ENCODE measurements at places on chromosomes 2 and 18.

GRCh38 chr2:160425434-160426151 is 68.0 kb downstream of the RBMS1 start:
- no peak for DNase-seq
- peaks cover 47% of the 10 kb centered on the region for H3K4me1 ChIP-seq
- H3K36me3 ChIP-seq: peaks cover 5% of the 10 kb centered on the region
- peak overlapping the region; percentile 55 for H3K27ac ChIP-seq
- no peaks in the 10 kb centered on the region for H3K27me3 ChIP-seq

GRCh38 chr2:146229508-146230155 is 1615.2 kb upstream of the ACVR2A start:
- DNase-seq: no peak
- H3K36me3 ChIP-seq: no peaks in the 10 kb centered on the region
- no peak overlapping the region for H3K27ac ChIP-seq

- DNase-seq: no peak
- no peak overlapping the region for H3K27ac ChIP-seq
- no peaks in the 10 kb centered on the region for H3K4me1 ChIP-seq
Measured at GRCh38 chr18:73739098-73739497, 408.5 kb downstream of the FBXO15 start.

GRCh38 chr2:176251928-176252327 is 17.3 kb upstream of the MTX2 start:
- peaks cover 18% of the 10 kb centered on the region for H3K27me3 ChIP-seq
- no peaks in the 10 kb centered on the region for H3K36me3 ChIP-seq
- H3K4me3 ChIP-seq: no peak overlapping the region

DNA sequence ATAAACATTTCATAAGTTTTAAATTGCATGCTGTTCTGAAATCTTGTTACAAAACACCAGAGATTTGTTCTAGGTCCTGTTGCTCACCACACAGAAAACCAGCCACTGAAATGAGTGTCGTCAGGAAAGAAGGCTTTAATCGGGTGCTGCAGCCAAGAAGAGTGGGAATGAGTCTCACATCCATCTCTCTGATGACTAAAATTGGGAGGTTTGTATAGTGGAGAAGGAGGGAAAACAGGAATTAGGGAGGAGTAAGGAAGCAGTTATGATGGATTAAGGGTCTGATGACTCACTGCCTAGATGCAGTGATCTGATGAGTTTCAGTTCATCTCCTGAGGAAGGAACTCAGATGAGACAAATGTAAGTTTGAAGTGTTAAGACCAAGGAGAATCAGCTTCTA is 42.1 kb upstream of the GPR39 start:
- H3K27ac ChIP-seq: no peak overlapping the region
- no peaks in the 10 kb centered on the region for H3K4me1 ChIP-seq
- DNase-seq: no peak
- H3K36me3 ChIP-seq: peaks cover 3% of the 10 kb centered on the region
- H3K27me3 ChIP-seq: no peaks in the 10 kb centered on the region

- no peaks in the 10 kb centered on the region for H3K4me1 ChIP-seq
- DNase-seq: no peak
- no peak overlapping the region for H3K4me3 ChIP-seq
- H3K27ac ChIP-seq: no peak overlapping the region
- H3K36me3 ChIP-seq: no peaks in the 10 kb centered on the region
Measured at GRCh38 chr2:145692971-145693478, 1173.1 kb upstream of the ZEB2 start.

DNA sequence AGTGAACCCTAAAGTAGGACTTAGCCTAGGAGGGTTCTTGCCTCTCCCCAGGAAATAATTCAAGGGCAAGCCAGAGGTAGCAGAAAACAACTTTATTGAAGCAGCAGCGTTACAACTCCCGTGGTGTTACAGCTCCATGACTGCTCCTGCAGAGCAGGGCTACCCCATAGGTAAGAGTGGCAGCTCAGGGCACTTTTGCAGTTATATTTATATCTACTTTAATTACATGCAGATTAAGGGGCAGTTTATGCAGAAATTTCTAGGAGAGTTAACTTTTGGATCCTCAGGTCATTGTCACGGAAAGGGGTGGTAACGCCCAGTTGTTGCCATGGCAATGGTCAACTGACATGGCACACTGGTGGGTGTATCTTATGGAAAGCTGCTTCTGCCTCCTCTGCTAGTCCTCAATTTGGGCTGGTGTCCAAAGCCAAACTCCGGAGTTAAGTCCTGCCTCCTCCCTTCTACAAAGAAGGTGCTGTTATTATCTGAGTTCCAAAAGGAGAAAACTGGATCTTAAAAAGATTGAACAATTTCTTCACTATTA is 1413.0 kb downstream of the DSC3 start:
- no peak for DNase-seq
- H3K27ac ChIP-seq: no peak overlapping the region
- no peaks in the 10 kb centered on the region for H3K4me1 ChIP-seq
- H3K4me3 ChIP-seq: no peak overlapping the region

DNA sequence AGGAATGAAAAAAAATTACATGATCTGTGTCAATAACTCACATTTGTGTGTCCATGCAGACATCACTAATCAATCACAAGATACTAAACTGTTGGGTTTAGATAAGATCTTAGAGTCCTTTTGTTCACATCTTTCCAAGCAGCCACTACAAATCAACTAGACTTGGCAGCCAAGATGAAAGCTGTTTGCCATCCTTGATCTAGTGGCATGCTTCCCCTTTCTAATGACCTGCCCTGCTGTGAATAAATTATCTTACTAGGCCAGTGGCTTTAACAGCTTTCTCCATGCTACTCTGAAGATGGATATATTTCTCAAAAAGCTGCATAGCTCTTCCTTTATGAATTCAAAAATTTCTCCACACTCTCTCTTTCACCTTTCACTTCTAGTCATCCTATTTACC is 1338.0 kb upstream of the ACVR2A start:
- no peak for DNase-seq
- no peaks in the 10 kb centered on the region for H3K4me1 ChIP-seq
- H3K36me3 ChIP-seq: no peaks in the 10 kb centered on the region
- no peak overlapping the region for H3K4me3 ChIP-seq
- H3K27ac ChIP-seq: no peak overlapping the region

- peak overlapping the region; percentile 37 for H3K4me3 ChIP-seq
- H3K27me3 ChIP-seq: no peaks in the 10 kb centered on the region
- peaks cover 9% of the 10 kb centered on the region for H3K4me1 ChIP-seq
- H3K27ac ChIP-seq: no peak overlapping the region
Measured at GRCh38 chr2:174546519-174547506, 50.8 kb downstream of the WIPF1 start.

- peaks cover 19% of the 10 kb centered on the region for H3K27me3 ChIP-seq
- H3K4me3 ChIP-seq: no peak overlapping the region
- no peaks in the 10 kb centered on the region for H3K4me1 ChIP-seq
- H3K36me3 ChIP-seq: no peaks in the 10 kb centered on the region
- no peak overlapping the region for H3K27ac ChIP-seq
- DNase-seq: no peak
Measured at GRCh38 chr2:175877845-175878544, 124.1 kb downstream of the LNPK start.

GRCh38 chr2:209940936-209941335 is 61.5 kb upstream of the RPE start:
- no peak overlapping the region for H3K4me3 ChIP-seq
- H3K27me3 ChIP-seq: peaks cover 8% of the 10 kb centered on the region
- H3K36me3 ChIP-seq: no peaks in the 10 kb centered on the region
- no peak for DNase-seq
- H3K27ac ChIP-seq: no peak overlapping the region

GRCh38 chr2:160574468-160575140 is 81.0 kb upstream of the RBMS1 start:
- H3K27ac ChIP-seq: no peak overlapping the region
- H3K4me3 ChIP-seq: no peak overlapping the region
- DNase-seq: no peak
- no peaks in the 10 kb centered on the region for H3K27me3 ChIP-seq
- H3K4me1 ChIP-seq: no peaks in the 10 kb centered on the region
- H3K36me3 ChIP-seq: no peaks in the 10 kb centered on the region

- no peak for DNase-seq
- no peak overlapping the region for H3K4me3 ChIP-seq
- no peaks in the 10 kb centered on the region for H3K36me3 ChIP-seq
- H3K27ac ChIP-seq: no peak overlapping the region
- no peaks in the 10 kb centered on the region for H3K27me3 ChIP-seq
Measured at GRCh38 chr2:24579053-24579803, 88.2 kb downstream of the NCOA1 start.

- no peaks in the 10 kb centered on the region for H3K4me1 ChIP-seq
- H3K36me3 ChIP-seq: no peaks in the 10 kb centered on the region
- DNase-seq: no peak
- H3K27me3 ChIP-seq: peaks cover 23% of the 10 kb centered on the region
Measured at GRCh38 chr2:527581-527980, 149.6 kb downstream of the TMEM18 start.

GRCh38 chr18:54232485-54233227 is 8.2 kb upstream of the MBD2 start:
- no peak overlapping the region for H3K4me3 ChIP-seq
- no peak for DNase-seq
- no peaks in the 10 kb centered on the region for H3K27me3 ChIP-seq

GRCh38 chr2:1620081-1620480 is 124.2 kb downstream of the PXDN start:
- no peak overlapping the region for H3K27ac ChIP-seq
- no peak overlapping the region for H3K4me3 ChIP-seq
- peaks cover 9% of the 10 kb centered on the region for H3K27me3 ChIP-seq
- no peaks in the 10 kb centered on the region for H3K4me1 ChIP-seq
- no peaks in the 10 kb centered on the region for H3K36me3 ChIP-seq

DNA sequence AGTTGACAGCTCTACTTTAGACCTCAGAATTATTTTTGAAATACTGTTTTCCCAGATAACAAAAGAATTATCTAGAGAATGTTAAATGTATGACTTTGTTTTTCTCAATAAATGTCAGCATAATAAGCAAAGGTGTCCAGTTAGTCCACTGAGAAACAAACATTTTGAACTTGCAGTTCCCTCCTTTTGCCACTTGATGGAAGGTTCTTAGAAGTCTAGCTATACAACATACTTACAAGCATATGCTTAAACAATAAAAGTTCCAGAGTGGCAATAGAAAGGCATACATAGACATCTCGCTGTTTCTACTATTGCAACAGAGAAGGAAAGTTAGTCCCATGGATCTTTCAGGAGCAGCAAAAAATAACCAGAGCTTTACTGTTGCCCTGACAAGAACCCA is 11.8 kb downstream of the NDUFA10 start:
- H3K36me3 ChIP-seq: peaks cover 53% of the 10 kb centered on the region
- no peaks in the 10 kb centered on the region for H3K27me3 ChIP-seq
- no peak overlapping the region for H3K4me3 ChIP-seq

DNA sequence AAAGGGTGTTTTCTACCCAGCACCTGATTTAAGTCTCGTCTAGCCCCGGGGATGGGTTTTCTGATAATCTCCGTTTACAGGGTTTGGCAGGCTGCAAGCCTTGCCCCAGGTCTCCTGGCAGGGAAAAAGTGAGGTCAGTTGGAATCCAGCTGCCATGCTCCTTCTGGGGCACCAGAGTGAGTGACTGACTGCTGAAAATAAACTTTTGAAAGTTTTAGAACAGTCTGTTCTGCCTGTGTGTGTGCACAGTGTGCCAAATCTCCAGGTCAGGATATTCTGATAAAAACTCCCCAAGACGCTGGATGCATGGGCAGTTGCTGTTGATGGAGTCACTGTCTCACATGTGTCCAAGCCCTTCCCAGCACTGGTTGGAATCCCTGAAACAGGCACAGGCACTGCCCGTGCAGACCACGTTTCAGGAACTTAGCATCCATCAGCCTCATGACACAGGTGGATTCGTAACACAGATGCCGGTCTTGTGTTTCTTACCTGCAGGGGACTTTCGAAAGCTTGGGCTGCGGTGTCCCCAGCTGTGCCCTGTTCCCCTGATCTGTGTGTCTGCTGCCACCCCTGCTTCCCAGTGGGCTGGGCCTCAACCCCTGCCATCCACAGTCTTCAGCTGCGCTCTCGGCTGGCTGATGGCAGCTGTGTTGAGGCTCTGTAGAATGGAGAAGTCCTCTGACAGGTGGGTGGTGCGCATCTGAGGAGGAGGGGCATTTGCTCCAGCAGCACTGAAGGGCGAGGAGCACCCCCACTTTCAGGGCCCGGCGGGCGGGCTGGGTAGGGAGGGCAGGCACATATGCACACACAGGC is 65.0 kb downstream of the SH3RF3 start:
- DNase-seq: no peak
- H3K4me3 ChIP-seq: no peak overlapping the region
- H3K27ac ChIP-seq: no peak overlapping the region
- H3K36me3 ChIP-seq: no peaks in the 10 kb centered on the region

GRCh38 chr2:160912276-160912675 is 248.0 kb upstream of the TANK start:
- H3K36me3 ChIP-seq: no peaks in the 10 kb centered on the region
- no peak overlapping the region for H3K27ac ChIP-seq
- no peak overlapping the region for H3K4me3 ChIP-seq

DNA sequence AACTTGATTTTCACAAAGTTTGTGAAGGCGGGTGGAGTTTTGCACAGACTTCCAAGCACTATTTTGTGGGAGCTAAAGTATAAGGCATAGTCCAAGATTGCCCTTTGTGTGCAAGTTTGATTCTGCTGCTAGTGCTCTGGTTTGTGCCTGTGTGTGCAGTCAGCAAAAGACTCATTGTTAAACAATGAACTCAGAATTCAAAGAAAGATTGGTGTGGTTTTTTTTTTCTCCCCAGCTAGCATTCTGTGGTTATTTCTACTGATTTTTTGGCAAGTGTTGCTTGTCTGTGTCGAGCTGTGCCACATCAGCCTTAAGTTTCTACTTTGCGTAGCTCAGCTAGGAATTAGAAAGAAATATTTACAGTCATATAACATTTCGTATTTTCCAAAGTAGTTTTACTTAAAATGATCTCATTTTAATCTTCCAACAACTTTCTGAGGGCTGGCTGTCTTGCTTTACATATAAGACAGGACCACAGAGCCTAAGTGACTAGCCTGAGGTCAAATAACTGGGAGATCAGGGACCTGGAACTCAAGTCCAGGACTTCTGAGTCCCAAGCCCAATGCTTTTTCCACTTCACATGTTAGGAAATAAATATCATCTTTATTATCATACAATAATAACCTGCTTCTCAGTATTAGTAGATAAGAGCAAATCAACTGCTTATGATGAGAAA is 69.8 kb downstream of the BABAM2 start:
- no peaks in the 10 kb centered on the region for H3K36me3 ChIP-seq
- peak overlapping the region; percentile 49 for H3K4me3 ChIP-seq
- H3K27me3 ChIP-seq: no peaks in the 10 kb centered on the region
- DNase-seq: no peak
- peak overlapping the region; percentile 61 for H3K27ac ChIP-seq

GRCh38 chr18:51234117-51235008 is 36.9 kb upstream of the MEX3C start:
- peaks cover 2% of the 10 kb centered on the region for H3K36me3 ChIP-seq
- no peaks in the 10 kb centered on the region for H3K4me1 ChIP-seq
- no peak for DNase-seq
